NCI-H460 (cell line): ENCODE measurements at places on chromosomes 2 and 18. TPM values are rescaled to one million over a fixed set of nuclear protein-coding genes. Genes with fewer than 3 reads are reported as not detected.

DNA sequence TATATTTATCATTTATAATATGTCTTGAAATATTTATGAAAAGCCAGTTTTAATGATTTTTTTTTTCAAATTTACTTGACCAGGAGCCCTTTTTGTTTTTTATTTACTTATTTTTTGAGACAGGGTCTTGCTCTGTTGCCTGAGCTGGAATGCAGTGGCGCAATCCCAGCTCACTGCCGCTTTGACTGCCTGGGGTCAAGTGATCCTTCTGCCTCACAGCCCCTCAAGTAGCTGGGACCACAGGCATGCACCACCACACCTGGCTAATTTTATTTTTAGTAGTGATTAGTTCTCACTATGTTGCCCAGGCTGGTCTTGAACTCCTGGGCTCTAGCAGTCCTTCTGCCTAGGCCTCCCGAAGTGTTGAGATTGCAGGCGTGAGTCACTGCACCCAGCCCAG is 5.7 kb downstream of the EPB41L5 start:
- no peak for DNase-seq

Gene MOB4
- 98.9 and 102 TPM in 2 replicates for total RNA-seq

Gene EMX1
- not detected in 2 replicates for total RNA-seq

DNA sequence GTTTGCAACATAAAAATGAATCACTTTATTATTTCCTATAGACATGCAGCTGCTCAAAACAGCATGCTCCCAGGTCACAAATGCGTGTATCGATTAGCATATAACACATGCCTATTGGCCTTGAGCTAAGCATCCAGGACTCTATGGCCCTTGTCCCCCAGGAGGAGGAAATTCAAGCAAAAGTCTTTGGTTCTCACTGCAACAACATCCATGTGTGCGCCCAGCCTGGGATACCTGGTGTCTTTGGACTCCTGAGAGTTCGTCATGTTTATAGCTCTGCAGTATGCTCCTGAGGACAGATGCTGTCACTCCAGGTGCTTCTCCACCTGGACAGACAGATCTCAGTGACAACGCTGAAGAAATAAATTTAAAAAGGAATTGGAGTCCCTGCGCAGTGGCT is 284.6 kb downstream of the PHLPP1 start:
- no peak for DNase-seq

- no peak for DNase-seq
Observed at GRCh38 chr18:36887114-36887513, 58.2 kb downstream of the KIAA1328 start.

Gene CDH19
- 60.2 and 67.4 TPM in 2 replicates for total RNA-seq

GRCh38 chr2:147096671-147097070 is 748.2 kb upstream of the ACVR2A start:
- no peak for DNase-seq

Gene EGR4
- not detected in 2 replicates for total RNA-seq

Gene GCKR
- total RNA-seq, result not detected in 2 replicates

Gene REL
- total RNA-seq, result 7.3 and 7.5 TPM in 2 replicates

Gene FNDC4
- not detected in 2 replicates for total RNA-seq

- no peak for DNase-seq
Observed at GRCh38 chr2:213237787-213238186, 46.5 kb upstream of the SPAG16 start.

DNA sequence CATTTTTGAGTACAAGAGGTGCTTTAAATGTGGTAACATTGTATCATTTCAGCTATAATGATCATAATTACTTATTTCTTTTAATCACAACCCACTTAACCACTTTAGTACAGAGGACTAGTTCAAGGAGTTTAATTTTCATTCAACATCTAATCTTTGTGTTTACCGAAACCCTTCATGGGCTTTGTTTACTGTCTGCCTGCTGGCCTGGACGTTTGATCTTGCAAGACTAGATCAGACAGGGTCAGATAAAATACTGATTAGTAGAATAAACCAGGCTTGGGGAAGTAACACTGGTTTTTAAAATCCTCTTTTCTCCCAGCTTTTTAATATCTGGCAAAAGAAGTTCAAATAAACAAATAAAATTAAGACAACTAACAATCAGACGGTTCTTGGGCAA is 93.6 kb downstream of the SATB2 start:
- no peak for DNase-seq

Gene DOK6
- 5.5 and 6.7 TPM in 2 replicates for total RNA-seq

GRCh38 chr2:167681234-167682015 is 566.0 kb downstream of the STK39 start:
- no peak for DNase-seq

Gene RSAD2
- total RNA-seq, result 0.02 TPM in 1 of 2 replicates, not detected in the other

GRCh38 chr2:177024765-177025164 is 187.8 kb upstream of the HNRNPA3 start:
- DNase-seq, result no peak

Gene IL36G
- not detected in 2 replicates for total RNA-seq

DNA sequence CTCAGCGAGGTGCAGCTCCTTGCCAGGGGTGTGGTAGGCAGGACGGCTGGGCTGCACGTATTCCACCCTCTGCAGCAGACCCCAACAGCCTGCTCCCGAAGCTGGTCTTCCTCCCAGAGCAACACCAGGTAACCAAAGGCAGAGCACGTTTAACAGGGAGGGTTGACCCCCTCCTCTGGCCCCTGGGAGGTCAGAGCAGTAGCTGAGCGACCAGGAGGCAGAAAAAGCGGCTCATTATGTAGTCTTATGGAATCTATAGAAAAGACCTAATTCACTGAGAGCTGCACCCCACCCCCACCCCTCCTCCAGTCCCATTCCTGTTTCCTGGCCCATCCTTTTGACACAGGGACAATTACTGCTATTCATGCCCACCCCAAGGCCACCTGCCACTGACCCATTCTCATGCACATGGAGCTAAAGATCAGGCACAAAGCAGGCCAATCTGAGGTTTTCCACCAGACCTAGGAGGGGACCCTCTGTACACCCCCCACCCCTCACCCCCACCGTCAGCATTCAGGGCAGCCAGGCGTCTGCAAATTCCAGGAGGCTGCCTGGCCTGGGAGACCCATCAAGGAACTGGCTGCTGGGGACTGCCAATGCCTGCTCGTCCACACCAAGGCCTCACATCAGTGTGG is 60.9 kb upstream of the FZD7 start:
- no peak for DNase-seq

Gene ANKRD30B
- total RNA-seq, result not detected in 2 replicates
